ENCODE measurements at places on chromosomes 2 and 18. TPM values are rescaled to one million over a fixed set of nuclear protein-coding genes. Genes with fewer than 3 reads are reported as not detected.

SERPINB13 gene
- total RNA-seq: not detected

DNA sequence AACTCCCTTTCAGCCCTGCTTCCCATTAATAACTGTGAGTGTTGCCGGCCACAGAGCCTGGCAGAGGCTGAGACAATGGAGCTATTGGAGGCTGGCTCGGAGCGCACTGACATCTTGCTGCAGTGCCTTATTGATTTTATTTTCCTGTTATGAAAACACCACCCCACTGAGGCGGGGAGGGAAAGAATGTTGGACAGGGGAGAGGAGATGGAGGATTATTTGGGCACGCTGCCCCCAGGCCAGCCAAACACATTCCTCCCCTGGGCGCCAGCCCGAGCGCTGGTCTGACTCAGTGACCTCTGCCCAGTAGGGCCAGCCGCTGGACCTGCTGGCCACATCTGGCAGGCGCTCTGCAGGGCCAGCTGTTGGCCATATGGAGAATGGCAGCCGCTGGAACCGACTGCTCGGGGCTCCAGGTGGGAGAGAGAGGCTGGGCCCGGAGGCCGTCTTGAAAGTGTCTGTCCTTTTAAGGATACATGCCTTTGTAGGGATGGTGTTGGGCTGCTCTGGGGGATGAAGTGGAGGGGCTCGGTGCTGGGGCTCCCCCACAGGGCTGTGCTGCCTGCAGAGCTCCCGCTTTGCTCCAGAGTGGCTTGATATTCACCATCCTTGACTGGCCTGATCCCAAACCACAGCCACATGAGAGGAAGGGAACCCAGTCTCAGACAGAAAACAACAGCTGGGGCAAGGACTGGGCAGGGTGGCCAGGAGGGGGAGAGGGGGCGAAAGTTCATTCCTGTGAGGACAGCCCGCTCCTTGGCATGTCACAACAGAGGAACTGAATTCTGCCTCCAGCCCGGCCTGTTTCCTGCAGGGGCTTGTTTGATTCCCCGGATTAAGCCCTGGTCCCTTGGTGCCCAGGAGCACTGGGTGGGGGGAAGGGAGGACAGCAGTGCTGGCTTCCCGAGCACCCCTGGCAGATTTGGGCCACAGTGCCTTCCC lies 179.0 kb downstream of the KLHL29 start:
- no peak for DNase-seq

DNA sequence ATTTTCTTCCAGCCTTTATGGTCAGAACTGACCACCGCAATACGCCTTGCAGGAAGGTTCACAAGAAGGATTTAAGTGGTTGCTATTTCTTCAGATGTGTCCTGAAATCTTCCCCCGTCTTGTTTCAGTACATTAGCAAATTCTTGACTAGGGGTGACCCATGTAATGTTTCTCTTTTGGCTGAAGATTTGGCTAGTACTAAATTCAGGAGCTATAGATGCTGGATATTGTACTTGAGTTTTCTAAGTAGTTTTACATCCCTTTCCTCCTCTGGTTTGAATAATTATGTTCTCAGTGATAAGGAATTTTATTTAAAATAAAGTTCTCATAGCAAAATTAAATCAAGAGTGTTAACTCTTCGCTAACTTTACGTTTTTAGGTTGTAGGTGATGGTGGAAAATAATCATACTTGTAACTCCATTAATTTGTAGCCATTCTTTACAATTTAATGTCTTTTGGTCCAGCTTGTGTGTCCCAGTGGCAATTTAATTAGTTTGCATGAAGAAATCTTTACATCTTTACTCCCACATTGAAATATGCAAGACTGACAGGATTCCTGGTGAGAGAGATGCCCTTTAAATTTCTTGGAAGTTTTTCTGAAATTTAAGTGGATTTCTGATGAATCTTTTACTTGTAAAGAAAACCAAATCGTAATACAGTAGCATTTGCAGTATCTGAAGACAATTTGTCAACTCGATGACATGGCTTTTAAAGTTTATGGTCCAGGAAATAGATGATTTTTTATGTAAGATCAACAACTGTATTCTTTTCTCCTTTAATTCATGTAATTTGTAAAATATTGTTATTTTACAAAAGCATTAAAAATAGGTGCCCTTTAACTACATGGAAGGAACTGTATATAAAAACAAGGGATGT lies 2.8 kb downstream of the PHLPP1 start:
- DNase-seq: no peak

GRCh38 chr2:54983345-54984220 lies 66.7 kb downstream of the RTN4 start:
- no peak for DNase-seq

DNA sequence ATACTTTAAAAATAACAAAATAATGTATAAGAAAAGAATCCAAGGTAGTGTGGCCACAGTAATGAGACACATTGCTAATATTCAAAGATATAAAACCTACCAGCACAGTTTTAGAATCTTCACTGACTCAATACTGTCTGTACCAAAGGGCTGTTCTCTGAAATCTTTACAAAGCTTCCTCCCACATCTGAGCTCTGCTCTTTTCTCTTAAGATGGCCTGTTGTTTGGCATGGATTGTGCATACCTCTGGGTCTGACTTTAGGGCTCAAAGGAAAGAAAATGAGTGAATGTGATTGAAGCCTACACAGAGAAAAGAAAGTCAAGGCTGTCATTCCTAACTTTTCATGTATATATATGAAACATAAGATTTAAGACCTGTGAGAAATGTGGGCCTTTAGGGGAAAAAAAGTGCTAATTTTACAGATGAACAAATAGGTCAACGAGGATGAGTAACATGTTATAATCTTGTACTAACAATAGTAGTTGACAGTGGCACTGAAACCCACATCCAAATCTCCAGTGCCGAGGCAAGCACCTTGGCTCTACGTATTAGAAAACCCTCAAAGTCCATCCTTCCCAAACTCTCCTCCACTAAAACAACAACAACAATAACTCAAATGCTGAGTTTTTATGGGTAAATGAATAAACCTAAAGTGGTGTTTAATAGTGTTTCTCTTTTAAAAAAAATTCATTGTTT lies 114.2 kb downstream of the ZNF521 start:
- DNase-seq: no peak

DCDC2C gene
- not detected for total RNA-seq

DNA sequence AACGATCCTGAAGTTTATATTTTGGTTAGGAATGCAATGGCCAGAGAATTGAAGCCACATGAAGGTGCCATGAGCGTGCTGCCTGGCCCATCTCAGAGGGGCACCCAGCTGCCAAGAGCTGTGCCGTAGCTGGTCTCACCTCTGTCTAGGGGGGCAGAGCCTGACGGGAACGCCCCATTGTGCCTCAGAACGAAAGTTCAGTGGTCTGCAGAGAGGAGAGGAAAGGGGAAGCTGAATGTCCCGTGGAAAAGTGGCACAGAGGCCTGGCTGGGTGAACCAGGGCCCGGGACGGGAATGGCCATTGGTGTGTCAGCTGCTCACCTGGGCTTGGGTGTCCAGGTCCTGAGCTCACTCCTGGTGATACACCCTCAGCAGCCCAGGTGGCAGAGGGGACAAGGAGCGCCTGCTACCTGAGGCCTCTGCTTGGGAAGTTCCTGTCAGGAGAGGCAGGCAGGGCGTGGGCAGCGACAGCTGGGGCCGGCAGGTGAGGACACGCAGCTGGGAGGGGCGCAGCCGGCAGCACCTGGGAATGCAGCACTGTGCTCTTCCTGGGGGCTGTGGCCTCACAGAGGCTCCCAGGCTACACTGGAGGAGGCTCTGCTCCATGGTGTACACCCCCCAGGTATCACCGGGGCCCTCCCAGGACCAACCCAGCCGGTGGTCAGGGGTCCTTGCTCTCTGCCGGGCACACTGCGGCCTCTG lies 67.3 kb downstream of the PARD6G start:
- DNase-seq: no peak

- no peak for DNase-seq
These were observed 234.9 kb downstream of the PHLPP1 start for GRCh38 chr18:62950246-62950645.

TNFAIP6 gene
- total RNA-seq: 9.5 TPM

GRCh38 chr18:5369513-5369912 lies 74.0 kb upstream of the ZBTB14 start:
- no peak for DNase-seq

DNA sequence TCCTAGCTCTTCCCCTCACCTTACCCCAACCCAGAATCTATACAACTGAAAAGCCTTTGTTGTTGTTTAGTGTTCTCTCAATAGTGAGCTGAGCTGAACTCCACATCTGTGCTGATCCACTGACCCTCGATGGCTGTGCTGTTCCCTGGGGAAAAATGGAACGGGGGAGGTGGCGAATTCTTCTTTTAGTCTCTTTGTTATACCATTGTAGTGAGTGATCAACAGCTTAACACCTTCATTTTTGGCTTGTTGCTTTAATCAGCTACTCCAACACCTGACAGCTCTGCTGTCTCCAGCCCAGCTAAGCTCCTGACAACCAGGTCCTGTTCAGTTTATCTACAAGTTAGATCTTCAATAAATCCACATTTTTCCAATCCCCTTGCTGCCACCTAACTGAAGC lies 25.7 kb downstream of the PLA2R1 start:
- no peak for DNase-seq

DNA sequence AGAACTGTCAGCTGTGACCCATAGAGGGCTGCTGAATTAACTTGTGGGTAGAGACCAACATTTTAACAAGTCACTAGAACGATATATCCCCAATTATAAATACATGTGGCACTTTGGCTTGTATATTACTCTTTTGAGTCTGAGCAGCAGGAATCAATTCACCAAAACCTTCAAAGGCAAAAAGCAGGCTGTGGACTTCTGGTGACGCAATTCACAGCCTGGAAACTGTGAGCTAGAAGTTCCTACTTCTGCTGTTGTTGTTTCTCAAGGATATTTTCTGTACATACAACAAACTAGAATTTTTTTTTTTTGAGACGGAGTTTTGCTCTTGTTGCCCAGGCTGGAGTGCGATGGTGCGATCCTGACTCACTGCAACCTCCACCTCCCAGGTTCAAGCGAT lies 37.3 kb downstream of the PTCD3 start:
- DNase-seq: no peak

- DNase-seq: no peak
These were observed 326.8 kb downstream of the LRRTM1 start for GRCh38 chr2:79977792-79978191.
